G401 (cell line): ENCODE measurements at places on chromosomes 7 and 10.

GRCh38 chr10:115171392-115171960 is 78.3 kb downstream of the ATRNL1 start:
- peak; percentile 7 for DNase-seq

DNA sequence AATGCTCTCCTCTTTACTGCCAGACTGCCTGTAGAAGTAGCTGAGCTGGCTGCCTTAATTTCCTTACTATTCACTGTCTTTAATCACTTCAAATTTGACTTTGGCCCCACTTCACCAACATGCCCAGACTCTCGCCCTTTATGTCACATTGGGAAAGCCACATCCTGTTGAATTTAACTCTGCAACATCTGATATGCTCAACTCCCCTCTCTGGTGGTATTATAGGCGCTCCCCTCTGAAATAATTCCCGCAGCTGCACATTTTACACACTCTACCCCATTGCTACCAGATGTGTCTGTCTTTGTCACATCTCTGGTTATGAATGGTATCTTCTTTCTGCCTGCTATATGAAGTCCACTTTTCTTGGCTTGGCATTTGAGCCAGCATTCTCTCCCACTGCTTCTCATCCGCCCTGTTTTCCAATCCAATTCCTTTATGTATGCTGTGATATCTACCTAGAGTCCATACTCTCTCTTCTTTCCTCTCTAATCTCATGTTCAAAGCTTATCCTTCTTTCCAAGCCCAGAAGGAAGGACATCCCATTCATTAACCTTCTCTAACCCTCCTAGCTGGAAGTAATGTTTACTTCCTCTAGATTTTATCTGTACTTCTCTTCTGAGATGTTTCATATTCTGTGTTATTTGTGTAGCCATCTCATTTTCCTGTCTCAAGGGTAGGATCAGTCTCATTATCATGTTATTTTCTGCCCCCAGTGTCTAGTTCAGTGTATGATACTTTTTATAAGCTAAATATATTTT is 134.5 kb downstream of the ST7 start:
- no peak for DNase-seq

- DNase-seq = no peak
Observed at GRCh38 chr7:55570939-55571338, 1.4 kb downstream of the VOPP1 start.

GRCh38 chr10:97765201-97765600 is 6.6 kb downstream of the SFRP5 start:
- DNase-seq = no peak

GRCh38 chr7:30844483-30844874 is 67.2 kb upstream of the AQP1 start:
- DNase-seq = no peak

- no peak for DNase-seq
Observed at GRCh38 chr7:20268824-20269223, 51.6 kb upstream of the MACC1 start.

DNA sequence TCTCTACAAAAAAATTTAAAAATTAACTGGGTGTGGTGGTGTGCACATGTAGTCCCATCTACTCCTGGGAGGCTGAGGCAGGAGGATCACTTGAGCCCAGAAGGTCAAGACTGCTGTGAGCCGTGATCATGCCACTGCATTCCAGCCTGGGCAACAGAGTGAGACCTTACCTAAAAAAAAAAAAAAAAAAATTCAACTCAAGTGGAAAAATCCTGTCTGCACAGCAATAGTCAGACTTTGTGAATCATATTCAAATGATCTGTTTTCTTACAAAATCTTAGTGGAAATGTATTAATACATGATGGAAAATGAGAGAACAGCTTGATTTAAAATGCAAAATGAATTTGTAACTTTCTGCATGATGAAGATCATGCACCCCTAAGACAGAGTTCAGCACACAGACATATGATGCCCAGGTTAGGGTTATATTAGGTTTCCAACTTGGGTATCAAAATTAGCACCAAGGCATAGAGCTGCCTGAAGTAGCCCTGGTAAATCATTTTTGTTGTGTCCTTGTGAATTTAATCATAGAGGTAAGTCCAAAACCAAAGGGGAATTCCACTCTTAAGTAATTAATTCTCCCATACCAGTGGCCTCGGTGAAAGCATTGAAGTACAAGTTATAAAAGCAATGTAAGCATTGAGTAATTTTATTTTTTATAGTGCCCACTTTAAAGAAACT is 93.8 kb downstream of the ADD3 start:
- no peak for DNase-seq

DNA sequence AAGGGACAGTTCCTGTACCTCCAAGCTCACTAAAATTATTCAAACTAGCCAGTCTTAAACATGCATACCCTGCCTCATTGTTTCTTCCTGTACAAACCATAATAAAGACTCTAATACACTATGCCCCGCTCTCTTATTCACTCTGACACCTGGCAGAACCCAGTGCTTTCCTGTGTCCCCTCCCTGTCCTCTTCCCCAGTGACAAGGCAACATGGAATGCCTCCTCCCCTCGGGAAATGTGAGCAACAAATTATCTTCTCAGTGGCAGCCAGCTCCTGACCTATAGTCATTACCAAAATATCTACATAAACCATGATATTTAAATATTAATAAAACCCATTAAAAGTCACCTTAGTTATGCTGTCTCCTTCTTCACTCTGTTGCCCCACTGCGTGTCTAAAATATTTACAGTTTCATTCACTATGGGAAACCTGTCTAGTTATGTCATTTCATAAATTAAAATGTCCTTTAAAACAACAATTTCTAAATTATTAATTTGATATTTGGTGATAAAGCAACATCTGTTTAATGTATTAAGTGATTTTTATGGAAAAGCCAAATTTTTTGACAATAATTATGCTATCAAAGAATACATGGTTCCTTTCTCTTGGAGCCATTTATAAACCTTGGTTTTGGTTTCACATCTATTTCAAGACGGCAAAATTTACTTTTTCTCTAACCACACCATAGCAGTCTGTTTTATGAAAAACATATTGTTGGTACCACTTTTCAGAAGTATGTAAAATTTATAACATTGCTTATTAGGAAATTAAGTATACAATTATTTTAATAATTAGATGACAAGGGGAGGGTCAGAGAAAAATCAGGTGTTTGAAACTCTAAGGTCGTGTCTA is 1355.2 kb downstream of the XPNPEP1 start:
- DNase-seq = no peak

DNA sequence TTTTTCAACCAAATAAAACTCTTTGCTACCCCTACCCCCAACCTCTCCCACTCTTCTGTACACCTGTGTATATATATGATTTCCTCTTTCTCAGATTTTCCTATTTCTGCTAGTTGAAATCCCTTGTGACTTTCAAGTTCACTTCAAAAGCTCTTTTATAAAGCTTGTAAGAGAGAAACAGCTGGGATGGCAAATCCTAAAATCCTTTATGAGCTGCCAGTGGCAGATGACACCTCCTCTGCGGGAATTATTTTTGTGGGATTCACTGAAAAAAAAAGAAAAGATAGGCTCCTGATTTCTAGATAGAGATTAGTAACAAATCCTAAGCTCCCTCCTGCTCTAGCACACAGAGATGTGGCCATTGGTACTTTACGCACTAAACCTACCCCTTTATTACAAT is 92.9 kb downstream of the AHR start:
- DNase-seq = no peak

GRCh38 chr10:80259405-80259871 is 30.0 kb downstream of the MAT1A start:
- DNase-seq = no peak

GRCh38 chr10:90418869-90419652 is 438.8 kb downstream of the HTR7 start:
- no peak for DNase-seq

- peak; percentile 77 for DNase-seq
Observed at GRCh38 chr10:43292755-43293676, 26.2 kb upstream of the RASGEF1A start.

GRCh38 chr7:142025896-142026295 is 30.2 kb downstream of the MGAM start:
- no peak for DNase-seq

DNA sequence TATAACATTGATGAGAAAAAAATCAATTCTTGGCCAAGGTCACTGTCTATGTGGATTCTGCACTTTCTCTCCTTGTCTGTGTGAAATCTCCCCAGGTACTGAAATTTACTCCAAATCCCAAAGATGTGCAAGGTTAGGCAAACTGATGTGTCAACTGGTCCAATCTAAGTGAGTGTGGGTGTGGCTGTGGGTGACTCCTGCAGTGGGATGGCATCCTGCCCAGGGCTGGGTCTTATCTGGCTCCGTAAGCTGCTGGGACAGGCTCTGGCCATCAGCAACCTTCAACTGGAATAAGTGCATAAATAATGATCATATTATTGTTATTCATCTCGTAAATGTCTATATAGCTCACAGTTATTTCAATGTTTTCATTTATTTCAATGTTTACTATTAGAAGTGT is 79.3 kb downstream of the JCAD start:
- DNase-seq = no peak

- DNase-seq = no peak
Observed at GRCh38 chr10:90289037-90289436, 568.8 kb downstream of the HTR7 start.

DNA sequence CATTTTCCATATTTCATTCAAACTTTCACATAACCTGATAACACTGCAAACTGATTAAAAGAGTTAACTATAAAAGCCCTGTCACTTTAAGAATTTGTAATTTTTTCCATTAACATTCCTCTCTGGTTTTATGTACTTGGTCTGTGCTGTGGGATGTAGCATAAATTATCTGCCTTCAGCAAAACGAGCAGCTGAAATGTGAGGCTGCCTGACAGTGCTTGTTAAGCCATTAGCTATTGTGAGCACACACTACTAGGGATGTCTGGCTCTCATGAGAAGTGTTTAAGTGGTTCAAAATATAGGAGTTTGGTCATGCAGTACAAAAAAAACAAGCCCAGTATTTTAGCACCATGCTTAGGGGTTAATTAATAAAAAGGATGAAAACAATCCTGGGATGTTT is 63.0 kb downstream of the HOXA1 start:
- peak; percentile 16 for DNase-seq

GRCh38 chr7:140059273-140060242 is 3.2 kb downstream of the PARP12 start:
- DNase-seq = no peak

DNA sequence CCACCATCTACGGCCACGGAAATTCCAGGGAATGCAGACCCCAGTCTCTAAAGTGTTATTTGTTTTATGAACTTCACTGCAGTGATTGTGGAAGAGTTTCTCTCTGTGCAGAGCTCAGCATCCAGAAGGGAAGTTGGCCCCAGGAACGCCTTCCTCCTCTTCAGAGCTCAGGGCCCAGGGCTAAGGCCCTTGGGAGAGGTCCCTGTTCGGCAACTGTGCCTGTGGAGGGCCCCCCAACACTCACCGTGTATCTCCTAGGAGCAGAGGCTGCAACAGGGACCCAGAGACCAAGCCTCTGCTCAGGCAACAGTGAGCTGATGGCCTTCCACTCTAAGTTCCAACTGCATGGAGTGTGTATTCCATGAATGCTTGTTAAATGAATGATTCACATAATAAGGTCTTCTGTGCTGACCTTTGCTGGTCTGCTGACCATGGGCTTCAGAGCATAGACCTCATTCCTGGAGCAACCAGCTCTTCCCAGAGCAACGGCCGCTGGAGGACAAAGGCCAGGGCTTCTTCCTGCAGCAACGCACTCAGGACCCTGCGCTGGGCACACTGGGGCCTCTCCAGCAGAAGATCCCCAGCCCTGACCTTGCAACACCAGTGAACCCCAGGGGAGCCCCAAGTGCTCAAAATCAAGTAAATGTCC is 7.7 kb downstream of the DIP2C start:
- no peak for DNase-seq

- no peak for DNase-seq
Observed at GRCh38 chr7:156680281-156680680, 39.7 kb downstream of the RNF32 start.

DNA sequence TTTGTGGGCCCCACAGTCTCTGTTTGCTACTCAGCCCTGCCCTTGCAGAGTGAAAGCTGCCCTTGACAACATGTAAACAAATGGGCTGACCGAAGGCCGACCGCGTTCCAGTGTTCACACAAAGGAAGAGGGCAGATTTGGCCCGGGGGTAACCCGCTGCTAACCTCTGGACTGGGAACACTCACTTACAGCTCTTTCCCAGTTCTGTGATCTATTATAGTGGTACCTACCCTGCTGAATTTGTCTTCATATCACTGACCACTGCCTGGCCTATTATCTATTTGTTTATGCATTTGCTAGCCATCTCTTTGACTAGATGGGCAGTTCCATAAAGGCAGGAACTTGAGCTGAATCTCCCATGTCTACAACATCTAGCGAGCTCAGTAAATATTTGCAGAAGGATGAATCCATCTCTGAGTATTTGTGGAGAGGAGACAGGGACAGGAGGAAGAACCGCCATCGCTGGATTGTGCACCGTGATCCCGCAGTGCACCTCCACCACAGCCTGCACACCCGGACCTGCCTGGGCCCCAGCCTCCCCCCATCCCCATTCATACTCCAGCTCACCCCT is 15.2 kb downstream of the SLC29A3 start:
- DNase-seq = no peak

DNA sequence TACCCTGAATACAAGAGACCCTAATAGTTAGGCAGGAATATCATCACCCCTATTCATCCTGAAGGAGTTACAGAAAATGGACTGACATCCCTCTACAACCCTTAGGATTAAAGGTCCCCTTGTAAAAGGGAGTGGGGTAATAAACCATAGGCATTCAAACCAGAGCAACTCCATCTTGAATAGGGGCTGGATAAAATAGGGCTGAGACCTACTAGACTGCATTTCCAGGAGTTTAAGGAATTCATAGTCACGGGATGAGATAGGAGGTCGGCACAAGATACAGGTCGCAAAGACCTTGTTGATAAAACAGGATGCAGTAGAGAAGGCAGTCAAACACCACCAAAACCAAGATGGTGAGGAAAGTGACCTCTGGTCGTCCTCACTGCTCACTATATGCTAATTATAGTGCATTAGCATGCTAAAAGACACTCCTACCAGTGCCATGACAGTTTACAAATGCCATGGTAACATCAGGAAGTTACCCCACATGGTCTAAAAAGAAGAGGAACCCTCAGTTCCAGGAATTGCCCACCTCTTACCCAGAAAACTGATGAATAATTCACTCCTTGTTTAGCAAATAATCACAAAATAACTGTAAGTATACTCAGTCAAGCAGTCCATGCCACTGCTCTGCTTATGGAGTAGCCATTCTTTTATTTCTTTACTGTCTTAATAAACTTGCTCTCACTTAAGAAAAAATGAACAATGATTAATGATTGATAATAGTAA is 37.2 kb downstream of the CUBN start:
- DNase-seq = no peak

DNA sequence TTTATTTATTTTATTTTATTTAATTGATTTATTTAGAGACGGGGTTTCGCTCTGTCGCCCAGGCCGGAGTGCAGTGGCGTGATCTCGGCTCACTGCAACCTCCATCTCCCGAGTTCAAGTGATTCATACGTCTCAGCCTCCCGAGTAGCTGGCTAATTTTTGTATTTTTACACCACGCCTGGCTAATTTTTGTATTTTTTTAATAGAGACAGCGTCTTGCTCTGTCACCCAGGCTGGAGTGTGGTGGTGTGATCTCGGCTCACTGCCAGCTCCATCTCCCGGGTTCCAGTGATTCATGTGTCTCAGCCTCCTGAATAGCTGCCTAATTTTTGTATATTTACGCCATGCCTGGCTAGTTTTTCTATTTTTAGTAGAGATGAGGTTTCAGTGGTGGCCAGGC is 34.2 kb downstream of the AP5Z1 start:
- DNase-seq = no peak
